ENCODE measurements at places on chromosomes 16 and 17.

DNA sequence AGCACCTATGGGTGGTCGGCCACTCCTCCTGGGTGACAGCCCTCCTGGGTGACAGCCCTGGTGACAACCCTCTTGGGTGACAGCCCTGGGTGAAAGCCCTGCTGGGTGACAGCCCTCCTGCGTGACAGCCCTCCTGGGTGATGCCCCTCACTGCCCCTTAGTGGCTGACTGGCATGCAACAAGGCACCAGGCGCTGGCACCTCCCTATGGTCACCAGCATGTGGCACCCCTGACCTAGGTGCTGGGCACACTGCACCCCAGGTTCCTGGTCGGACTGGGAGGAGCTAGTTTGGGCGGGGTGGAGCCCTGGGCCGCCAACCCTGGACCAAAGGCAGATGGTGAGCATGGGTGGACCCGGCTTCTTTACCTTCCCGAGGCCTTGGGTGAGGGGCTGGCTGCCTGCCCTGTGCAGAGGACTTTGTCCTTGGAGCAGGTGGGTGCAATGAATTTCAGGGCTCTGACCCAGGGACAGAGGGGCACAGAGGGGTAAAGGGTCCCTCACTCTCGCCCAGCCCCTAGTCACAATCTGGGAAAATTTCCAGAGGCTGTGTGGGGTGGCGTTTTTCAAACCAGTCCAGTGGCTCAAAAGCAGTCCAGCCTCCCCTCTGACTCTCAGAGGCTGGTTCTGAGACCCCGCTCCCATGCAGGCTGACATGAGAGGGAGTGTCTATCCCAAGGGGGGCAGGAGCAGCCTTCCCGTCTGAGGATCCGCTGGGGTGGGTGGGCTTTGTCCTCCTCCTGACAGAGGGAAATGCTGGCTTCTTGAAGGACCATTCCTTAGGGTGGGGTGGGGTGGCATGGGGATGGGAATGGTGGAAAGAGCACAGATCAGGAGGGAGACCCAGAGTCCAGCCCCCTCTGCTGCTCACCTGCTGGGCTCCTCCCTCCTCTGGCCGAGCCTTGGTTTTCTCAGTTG is 25.9 kb upstream of the TNFRSF13B start:
- no peak for DNase-seq

GRCh38 chr17:58920773-58921172 is 165.1 kb downstream of the PPM1E start:
- DNase-seq: no peak

DNA sequence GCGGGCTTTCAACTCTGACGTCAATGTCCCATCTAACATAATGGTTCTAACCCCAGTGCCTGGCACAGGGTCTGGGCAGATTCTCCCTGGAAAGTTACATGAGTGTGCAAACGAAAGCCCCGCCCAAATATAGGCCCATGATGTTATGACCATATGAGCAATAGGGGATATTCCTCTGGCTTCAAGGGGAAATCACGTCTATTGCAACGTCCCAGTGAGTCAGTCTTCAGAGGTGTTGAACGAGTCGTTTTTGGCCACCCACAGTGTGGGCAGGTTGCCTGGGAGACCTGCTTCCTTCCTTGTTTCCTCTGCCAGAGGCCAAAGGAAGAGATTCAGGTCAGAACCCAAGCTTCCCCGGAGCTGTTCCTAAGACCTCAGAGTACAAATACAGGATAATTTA is 30.3 kb downstream of the PIK3R5 start:
- DNase-seq: no peak

DNA sequence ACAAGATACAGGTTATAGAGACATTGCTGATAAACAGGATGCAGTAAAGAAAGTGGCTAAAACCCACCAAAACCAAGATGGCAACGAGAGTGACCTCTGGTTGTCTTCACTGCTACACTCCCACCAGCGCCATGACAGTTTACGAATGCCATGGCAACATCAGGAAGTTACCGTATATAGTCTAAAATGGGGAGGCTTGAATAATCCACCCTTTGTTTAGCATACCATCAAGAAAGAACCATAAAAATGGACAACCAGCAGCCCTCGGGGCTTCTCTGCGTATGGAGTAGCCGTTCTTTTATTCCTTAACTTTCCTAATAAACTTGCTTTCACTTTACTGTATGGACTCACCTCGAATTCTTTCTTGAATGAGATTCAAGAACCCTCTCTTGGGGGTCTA is 21.7 kb upstream of the CDH13 start:
- DNase-seq: no peak

- peak; percentile 75 for DNase-seq
Observed at GRCh38 chr17:78970834-78971755, 8.6 kb downstream of the LGALS3BP start.

DNA sequence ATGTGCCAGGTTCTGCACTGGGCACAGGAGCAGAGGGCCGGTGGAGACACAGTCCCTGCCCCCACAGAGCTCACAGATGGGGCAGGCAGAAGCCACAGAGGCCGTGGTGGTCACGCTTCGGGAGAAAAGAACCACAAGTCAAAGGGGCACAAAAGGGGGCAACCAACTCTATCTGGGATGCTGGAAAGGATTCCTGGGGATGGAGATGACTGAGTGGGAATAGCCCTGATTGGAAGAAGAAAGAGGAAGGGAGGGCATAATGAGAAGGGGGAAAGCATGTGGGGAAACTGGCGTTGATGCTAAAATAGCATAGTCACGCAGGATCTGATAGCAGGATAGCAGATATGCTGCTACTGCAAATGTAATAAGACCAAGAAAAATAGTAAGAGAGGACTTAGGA is 69.7 kb downstream of the VAT1L start:
- DNase-seq: no peak

DNA sequence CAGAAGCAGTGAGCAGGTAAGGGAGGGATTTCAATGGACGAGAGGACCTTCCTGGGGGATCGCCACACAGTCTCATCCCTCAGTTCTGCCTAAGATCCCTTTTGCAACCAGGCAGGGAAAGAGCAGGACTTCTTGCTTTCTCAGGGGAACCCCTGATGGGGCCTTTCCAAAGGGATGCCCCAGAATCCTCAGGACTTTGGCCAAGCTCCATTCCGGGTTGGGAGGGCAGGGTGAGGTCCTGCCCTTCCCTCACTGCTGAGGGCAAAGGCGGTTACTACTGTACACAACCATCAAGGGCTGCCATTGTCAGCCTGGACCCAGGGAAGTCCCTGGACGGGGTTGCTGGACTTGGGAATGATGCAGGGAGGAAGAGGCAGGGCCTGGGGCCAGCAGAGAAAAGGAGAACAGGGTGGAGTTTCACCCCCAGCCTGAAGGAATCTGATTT is 9.7 kb downstream of the PRR29 start:
- no peak for DNase-seq

Measured in stimulated activated CD4-positive, alpha-beta T cell treated with anti-CD3 and anti-CD28 coated beads, Interleukin-1b, Interleukin-23, amount 100 ng/mL, for 1 hour (primary cell).